H7 (cell line): ENCODE measurements at places on chromosomes 13 and 19. TPM values are rescaled to one million over a fixed set of nuclear protein-coding genes. Genes with fewer than 3 reads are reported as not detected.

The CYP4F8 gene
- not detected in 2 replicates for total RNA-seq

The ZNF829 gene
- not detected in 2 replicates for total RNA-seq

The NLRP7 gene
- total RNA-seq = 1.9 and 3.2 TPM in 2 replicates

The PGLYRP1 gene
- not detected in 2 replicates for total RNA-seq

The KLK1 gene
- not detected in 2 replicates for total RNA-seq

The CHAMP1 gene
- total RNA-seq = 14.3 and 17.2 TPM in 2 replicates
